Brain (organoid and tissue), 16 donors: ENCODE measurements at places on chromosomes 7 and 10. TPM values are rescaled to one million over a fixed set of nuclear protein-coding genes. Genes with fewer than 3 reads are reported as not detected.

GRCh38 chr10:79275431-79275851 lies 71.8 kb upstream of the PPIF start:
- peak; percentile 53 for DNase-seq

GRCh38 chr10:122954731-122955050 lies 664 bp upstream of the C10orf88 start:
- DNase-seq: no peak

Gene CACUL1
- polyA plus RNA-seq: 5.5 TPM

- DNase-seq: no peak
Measured at GRCh38 chr7:50693455-50694130, 89.1 kb downstream of the GRB10 start.

Gene SDK1
- polyA plus RNA-seq: 62.9 TPM

DNA sequence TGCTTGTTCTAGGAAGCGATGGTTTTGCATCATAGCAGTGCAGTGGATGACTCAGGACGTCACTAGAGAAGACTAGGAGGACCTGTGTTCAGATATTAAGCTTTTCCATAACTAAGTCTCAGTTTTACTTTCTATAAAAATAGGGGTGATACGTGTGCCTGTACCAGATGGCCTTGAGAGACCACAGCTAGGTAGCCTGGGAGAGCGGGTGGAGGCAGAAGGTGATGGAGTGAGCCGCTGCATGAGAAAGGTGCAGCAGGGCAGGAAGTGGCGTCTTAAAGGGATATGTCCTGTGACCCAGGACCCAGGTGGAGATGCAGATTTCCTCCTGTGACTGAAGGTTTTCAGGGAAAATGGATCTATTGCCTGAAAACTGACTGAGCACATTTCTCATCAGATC lies 304.9 kb downstream of the CDC14C start:
- DNase-seq: no peak

GRCh38 chr7:133309333-133309732 lies 56.5 kb downstream of the EXOC4 start:
- DNase-seq: no peak

Gene CALCR
- not detected for polyA plus RNA-seq

Gene PLPP4
- polyA plus RNA-seq: 4.6 TPM

DNA sequence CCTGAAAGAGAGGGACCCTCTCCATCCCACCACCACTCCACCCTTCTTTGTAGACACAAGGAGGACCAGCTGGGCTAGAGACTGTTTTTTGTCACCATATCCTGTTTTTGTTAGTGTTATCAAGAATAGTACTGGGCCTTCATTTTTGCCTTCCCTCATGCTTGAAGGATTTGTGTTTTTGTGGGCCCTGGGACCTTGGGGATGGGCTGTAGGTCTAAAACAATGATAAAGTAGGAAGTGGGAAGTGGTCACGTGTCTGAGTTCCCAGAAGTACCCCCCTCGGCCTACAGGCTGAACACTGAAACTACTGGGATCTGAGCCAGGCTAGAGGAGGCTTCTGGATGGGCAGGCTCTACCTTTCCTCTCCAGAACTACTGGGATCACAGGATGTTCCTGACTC lies 8.9 kb downstream of the AGFG2 start:
- DNase-seq: no peak

DNA sequence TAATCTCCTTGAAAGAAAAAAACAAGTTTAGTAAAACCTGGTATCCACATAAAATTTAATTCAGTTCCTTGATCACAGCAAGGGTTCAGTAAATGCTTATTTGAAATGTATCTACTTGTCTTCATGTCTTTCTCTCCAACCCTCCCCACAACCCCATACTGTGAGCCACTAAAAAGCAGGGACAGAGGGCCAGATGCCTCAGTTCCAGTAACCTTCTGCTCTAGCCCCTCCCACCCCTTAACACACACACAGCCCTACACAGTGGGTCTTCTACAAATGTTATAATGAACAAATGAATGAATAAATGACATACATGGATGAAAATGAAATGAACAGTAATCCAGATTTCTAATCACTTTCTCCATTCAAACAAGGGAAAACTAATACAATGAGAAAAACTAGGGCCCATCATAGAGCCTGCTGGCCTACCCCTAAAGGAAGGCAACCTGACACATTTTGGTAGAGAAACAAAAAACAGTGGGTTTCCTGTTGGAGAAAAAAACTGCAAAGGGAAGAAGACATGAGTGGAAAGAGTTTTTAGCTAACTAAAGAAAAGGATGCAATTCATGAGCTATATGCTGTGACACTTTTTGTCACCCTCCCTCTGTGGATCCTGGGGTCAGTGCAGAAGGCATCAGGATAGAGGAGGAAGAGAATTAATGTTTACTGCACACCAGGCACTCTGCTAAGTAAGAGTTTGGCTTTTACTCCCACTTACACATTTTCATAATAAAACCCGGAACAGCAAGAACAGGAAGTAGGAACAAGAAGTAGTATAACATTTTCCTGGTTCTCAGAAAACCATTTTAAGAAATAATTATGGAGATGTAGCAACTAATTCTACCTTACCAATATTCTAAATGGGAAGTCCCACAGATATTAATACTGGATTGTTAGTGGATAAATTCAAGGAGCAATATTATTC lies 38.1 kb downstream of the ELMO1 start:
- no peak for DNase-seq

GRCh38 chr7:3063016-3063753 lies 19.5 kb upstream of the CARD11 start:
- no peak for DNase-seq

- DNase-seq: no peak
Measured at GRCh38 chr10:6299234-6299633, 96.5 kb downstream of the PFKFB3 start.

DNA sequence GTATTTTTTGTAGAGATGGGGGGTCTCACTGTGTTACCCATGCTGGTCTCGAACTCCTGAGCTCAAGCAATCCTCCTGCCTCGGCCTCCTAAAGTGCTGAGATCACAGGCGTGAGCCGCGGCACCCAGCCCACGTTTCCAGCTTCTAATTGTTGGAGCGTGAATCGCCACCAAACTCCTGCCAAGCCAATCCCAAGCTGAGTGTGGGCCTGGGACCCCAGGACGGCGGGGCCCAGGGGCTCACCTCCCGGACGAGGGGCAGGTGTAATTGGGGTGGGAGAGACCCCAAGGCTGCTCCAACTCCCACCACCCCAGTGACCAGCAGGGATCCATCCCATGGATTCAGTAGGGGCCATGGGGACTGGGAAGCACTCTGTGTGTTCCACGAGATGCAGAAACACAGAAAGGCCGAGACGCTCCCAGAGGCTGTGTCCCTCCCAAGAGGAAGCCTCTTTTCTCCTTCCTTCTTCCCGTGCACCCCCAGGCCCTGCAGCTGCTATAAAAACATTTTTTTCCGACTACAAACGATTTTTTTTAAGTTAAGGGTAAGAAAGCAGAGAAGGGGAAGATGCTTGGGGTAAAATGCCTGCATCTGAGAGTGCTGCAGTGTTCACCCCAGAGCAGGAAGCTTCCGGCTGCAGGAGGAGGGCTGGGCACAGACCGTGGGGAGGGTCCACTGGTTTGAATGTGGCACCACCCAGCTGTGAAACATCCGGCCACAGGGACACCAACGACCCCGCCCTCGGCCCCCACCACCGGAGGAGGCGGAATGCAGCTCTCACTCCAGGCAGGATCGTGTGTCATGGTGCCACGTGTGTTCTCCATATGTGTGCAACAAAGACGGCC lies 76.5 kb downstream of the MICALL2 start:
- DNase-seq: no peak

DNA sequence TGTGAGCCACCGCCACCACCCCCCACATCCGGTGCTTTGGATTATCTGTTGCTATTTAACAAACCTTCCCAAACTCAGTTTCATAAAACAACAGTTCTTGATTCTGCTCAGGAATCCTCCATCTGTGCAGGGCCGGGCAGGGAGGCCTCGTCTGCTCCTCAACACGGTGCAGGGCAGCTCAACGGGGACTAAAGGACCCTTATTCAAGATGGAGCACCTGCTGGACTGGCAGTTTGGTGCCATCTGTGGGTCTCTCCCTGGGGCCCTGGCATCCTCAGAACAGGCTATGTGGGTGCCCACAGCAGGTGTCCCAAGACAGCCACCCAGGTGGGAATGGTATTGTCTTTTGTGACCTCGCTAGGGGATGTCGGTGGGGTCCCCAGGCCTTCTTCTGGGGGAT lies 31.0 kb upstream of the ELFN1 start:
- no peak for DNase-seq

Gene SSBP1
- polyA plus RNA-seq: 149 TPM

DNA sequence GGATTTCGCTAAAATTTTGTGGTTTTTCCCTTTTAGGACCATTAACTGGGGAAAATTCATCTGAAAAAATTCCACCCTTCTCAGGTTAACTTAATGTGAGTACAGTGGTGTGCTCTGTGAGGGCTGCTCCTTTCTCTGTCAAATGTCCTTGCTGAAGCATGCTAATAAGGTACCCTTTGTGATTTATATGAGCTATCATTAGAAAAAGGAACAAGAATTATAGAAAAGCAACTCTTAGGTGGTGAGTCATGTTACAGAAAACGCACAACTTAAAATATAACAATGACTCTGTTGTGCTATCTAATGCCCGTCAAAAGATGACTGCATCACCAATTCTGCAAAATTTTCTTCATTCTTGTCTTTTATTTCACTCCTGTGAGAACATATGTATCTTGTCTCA lies 162.0 kb upstream of the MAGI2 start:
- DNase-seq: no peak

GRCh38 chr7:1055956-1056784 lies 11.8 kb downstream of the GPR146 start:
- no peak for DNase-seq

GRCh38 chr7:149620961-149621360 lies 123.4 kb upstream of the ZNF746 start:
- DNase-seq: no peak

Gene LLCFC1
- polyA plus RNA-seq: not detected

- no peak for DNase-seq
Measured at GRCh38 chr10:11578802-11579255, 32.6 kb downstream of the USP6NL start.

Gene KCP
- polyA plus RNA-seq: 0.29 TPM

DNA sequence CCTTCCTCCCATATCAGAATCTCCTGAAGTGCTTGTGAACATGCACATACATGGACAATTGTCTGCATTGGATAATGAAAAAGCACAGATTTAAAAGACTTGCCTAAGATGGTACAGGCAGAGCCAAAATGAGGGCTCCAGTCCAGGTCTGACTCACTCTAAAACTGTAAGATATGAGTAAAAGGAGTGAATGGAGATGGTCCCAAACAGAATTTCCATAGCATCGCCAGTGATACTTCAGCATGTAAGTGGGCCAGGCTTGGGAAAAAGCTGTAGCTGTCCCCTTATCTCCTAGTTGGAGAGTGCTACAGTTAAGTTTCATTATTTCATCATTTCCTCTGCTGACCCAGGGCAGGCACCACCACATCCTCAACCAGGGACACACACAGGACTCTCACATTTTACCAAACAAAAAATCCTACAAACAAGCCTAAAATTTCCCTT lies 26.4 kb upstream of the IL6 start:
- DNase-seq: no peak

Gene THNSL1
- 5.3 TPM for polyA plus RNA-seq

GRCh38 chr7:111841596-111842205 lies 279.4 kb upstream of the IMMP2L start:
- DNase-seq: no peak

- DNase-seq: no peak
Measured at GRCh38 chr7:157513162-157513621, 176.4 kb downstream of the DNAJB6 start.

Gene HMX2
- polyA plus RNA-seq: 18.3 TPM
